ENCODE measurements at places on chromosomes 16 and 17.

DNA sequence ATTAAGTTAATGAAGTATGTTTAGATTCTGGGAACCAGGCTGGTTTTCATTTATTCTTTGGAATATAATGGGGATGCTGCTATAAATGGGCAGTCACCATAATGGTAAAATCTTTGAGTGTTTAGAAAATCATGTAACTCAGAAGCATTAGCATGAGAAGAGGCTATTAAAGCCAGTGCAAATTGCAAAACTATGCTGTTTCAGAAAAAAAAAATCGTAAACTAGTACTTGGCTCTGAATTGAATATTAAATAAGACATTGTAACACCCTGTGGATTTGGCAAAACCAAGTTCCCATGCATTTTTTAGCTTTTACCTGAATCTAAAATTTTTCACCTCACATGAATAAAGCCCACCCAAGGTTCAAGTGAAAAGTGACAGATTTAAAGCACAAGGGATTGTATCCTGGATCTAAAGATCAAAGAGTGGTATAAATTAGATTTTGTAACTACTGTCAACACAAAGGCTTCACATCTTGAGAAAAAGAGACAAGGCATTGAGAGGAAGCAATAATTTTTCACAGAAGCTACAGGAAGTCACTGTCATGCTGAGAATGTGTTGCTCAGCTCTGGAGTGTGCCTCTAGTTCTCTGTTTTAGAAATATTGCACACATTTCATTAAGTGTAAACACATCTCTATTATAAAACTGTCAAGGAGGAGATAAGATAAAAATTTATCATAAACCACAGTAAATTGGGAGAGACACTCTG lies 142.2 kb downstream of the ABCA8 start:
- DNase-seq: no peak

GRCh38 chr16:9665851-9666271 lies 516.4 kb downstream of the GRIN2A start:
- DNase-seq: no peak

DNA sequence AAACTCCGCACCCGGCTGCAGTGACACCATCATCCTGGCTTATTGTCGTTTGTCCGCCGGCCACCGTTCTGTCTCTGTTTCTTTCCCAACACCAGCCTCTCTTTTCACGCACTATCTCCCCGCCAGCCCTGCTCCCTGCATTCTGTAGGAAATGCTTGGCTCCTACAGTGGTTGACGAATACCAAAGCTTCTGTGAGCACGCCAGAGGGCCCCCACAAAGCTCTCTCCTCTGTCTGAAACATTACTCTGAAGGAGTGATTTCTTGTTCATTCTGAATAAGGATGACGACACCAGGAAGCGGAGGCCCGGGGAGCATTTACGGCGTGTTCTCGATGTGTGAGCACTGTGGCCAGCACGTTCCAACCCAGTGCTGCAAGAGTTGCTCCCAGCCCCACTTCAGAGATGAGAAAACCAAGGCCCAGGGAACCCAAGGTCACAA lies 58.8 kb downstream of the ADCY9 start:
- DNase-seq: no peak

DNA sequence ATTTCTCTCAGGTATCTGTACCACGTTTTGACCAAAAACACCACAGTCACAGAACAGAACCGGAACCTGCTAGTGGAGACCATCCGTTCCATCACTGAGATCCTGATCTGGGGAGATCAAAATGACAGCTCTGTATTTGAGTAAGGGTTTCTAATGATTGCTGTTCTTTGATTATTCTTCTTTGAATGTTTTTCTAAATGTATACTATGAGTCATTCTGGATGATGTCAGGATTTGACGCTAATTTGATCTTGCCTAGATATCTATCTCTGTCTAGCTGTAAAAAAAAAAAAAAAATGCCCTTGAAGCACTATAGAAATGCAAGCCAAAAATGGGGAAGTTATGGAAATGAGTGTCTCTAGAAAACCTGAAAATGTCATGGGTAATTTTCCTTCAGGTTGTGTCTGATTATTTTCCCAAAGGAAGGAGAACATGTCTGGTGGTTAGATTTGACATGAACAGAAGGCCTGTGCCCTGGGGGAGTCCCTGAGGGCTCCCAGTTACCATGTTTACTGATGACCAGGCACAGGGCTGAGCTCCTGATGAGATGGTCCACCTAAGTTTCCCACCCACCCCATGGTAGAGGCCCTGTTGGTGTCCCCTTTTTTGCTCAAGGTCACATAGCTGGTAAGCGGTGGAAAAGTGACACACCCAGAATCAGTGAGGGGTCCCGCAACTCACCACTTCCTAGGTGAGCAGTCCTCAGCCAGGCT lies 13.6 kb downstream of the CLEC16A start:
- no peak for DNase-seq

DNA sequence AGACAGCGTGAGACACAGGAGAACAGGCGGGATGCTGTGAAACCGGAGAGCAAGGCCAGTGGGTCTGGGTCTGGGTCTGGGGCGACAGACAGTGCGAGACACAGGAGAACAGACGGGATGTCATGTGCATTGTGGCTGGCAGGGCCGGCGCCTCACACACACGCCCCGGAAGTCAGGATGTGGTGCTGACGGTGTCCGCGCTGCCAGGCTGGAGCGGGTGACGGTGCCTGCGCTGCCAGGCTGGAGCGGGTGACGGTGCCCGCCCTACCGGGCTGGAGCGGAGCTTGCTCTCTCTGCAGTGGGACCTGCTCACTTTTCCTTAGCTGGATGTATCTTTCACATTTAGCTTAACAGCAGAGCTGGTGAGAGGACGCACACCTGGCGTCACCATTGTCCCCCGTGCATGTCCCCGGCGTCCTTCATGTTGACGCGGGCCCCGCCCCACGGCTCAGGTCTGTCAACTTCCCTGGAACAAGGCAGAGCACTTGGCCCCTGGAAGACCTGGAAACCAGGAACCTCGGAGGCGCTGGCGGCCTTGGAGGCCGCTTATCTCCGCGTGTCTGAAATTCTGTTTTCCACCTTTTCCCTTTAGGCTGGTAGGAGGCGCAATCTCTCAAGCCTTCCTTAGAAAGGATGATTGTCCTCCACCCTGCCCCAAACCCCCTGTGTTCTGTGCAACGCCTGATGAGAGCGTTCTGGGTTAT lies 43.0 kb upstream of the ZNF750 start:
- DNase-seq: no peak

DNA sequence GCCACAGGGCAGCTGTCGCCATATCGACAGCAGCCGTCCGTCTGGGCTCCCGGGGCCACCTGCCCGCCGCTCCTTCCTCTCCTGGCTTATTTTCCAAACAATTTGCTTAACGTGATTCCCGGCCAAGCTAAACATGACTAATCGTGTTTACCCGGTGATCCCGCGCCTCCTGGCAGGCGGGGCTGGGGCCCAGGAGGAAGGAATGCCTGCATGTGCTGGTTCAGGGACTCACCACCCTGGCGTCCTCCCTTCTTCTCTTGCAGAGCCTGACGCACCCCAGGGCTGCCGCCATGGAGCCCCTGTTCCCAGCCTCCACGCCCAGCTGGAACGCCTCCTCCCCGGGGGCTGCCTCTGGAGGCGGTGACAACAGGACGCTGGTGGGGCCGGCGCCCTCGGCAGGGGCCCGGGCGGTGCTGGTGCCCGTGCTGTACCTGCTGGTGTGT lies 6.1 kb downstream of the SSTR5 start:
- no peak for DNase-seq

- DNase-seq: no peak
Measured at GRCh38 chr16:67199011-67199807, at the start of gene ELMO3. ELMO3 (plus strand) TSS chr16:67199131; CDS start chr16:67199327, 196 bp downstream.

DNA sequence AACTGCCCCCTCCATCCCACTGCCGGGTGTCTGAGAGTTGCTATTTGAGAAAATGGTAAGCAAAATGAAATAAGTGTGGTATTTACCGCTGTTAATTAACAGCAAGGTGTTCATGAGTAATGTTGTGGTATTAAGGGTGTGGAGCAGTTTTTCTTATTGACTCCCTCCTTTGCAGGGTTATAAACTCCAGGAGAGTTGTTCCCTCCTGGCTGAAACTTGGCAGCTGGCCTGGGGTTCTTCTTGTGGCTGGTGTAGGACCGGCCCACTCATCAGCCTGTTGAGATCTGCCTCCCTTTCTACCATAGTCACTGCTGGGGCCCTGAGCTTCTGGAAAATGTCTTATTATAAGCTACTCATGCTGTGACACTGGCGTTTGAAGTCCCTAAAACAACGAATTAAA lies 128.6 kb downstream of the SOX9 start:
- DNase-seq: no peak

- DNase-seq: no peak
Measured at GRCh38 chr16:69424935-69425784, 741 bp downstream of the CYB5B start.

DNA sequence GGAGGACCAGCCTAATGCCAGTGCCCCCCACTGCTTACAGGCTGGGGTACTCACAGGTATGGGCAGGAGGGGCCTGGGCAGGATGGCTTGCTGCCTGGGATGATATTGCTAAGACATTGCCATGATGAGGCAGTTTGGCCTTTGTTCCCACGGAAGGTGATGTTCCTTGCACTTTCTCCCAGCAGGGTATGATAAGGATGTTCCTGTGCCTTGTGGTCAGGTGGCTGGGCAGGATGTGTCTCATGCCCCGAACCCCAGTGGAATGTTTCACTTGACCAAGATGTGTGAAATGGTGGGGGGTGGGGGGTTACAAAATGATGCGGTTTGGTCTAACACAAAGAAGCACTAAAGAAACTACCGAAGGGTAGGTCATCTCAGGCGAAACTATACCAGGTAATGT lies 337.8 kb upstream of the ZFHX3 start:
- DNase-seq: no peak

DNA sequence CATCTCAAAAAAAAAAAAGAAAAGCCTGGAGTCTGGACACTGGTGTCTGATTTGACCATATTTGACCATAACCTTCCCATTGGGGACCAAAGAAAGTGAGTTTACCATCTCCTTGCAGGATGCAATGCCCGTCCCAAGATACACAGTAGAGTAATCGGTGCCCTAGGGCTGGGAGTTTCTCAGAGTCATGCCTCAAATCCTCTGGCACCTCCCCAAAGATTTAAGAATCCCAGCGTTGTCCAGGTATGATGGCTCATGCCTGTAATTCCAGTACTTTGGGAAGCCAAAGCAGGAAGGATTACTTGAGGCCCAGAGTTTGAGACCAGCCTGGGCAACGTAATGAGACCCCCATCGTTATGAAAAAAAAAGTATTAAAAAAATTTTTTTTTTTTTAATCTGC lies 5.0 kb downstream of the PITPNM3 start:
- no peak for DNase-seq

GRCh38 chr17:2207815-2208515 lies 95.6 kb downstream of the SMG6 start:
- no peak for DNase-seq

DNA sequence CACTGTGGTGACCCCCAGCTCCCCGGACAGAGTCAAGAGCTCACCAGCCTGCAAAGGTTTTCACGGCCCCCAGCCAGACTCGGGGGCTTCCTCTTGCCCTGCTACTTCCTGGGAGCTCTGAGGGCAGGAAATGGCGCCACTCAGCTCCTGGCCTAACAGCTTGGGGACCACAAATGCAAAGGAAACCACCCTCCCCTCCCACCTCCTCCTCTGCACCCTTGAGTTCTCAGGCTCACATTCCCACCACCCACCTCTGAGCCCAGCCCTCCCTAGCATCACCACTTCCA lies 375 bp upstream of the SPN start:
- DNase-seq: no peak

DNA sequence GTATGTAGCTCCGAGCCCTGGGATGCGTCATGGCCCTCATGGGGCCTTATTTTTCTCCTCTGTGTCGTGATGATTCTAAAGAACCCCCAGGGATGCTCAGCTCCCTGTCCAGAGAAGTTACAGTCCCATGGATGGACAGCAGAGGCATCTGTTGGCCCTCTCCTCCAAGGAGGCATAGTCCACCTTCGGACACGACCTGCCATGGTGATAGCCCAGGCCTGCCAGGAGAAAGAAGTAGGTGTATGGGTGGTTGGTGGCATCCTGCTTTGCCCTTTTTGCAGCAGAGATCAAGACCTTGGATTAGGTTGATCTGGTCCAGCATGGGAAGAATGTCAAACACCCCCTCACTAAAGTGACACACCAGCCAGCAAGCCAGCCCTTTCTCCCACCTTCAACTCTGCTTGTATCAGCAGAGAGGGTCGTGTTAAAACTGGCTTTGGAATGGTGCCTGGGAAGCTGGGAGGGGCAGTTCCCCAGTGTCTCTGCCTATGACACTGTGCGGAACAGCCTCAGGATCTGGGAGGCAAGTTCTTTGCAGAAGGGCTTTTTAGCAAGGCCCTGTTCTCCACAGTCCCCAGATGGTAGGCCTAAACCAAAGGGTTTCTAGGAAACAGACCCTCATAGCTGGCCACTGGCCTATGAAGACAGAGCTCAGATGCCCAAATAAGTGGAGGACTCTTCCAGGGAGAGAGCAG lies 259.9 kb upstream of the RPL38 start:
- DNase-seq: no peak

Measured in nucleus accumbens (tissue), 56 donors.